ENCODE measurements at places on chromosomes 12 and 14. TPM values are rescaled to one million over a fixed set of nuclear protein-coding genes. Genes with fewer than 3 reads are reported as not detected.

The PPP1R36 gene
- 0.94 TPM for total RNA-seq

The ADCY4 gene
- 71.9 TPM for total RNA-seq

- DNase-seq, result no peak
Measured at GRCh38 chr14:77822307-77822706, 22.4 kb downstream of the ADCK1 start.

The LUM gene
- 130 TPM for total RNA-seq

DNA sequence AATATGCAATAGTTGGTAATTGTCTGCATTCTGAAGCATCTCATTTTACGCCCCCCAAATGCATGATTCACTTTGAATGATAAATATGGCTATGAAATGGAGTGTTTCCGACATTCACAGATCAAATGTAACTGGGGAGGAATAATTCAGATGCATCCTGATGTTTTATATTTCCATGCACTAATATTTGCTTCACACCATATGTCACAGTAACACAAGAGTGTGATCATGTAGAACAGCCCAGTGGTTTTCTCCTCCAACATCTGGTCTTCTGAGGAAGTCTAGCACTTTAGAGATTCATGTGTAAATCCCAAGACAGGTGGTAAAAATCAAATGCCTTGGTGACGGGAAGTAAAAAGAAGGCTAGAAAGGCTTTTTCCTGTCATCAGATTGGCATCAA is 273.1 kb downstream of the DIO2 start:
- DNase-seq, result no peak

DNA sequence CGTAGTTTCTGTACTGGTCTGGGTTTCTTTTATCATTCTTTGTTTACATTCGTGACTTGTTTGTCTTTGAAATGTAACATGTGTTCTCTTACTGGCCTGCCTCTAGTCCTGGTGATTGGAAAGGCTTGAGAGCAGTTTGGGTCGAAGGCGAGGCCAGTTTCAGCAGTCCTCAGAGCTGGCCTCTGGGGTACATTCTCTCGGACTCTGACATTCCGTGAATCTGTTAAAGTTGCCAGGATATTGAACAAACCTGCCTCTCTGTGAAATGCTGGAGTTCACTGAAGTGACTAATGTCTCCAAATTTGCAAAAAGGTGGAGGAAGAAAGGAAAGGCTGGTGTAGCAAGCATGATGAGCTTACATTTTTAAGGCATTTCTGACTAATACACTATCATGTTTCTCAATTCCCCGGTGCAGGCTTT is 1.5 kb downstream of the PLEKHA5 start:
- no peak for DNase-seq

DNA sequence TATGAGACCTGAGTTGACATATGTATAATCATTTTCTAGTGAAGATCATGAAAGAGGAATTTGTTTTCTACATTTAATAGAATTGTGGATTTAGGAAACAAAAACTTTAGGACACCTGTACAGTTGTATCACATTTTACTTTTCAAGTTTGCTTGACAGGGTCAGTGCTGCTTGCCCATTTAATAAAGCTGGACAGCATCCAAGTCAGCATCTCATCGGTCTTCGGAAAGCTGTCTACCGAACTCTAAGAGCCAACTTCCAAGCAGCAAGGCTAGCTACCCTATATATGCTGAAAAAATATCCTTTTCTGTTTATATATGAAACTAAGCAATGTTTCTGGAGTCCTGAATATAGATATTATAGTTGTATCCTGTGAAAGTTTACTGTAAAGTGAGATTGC is 52.3 kb downstream of the VEZT start:
- DNase-seq, result no peak

DNA sequence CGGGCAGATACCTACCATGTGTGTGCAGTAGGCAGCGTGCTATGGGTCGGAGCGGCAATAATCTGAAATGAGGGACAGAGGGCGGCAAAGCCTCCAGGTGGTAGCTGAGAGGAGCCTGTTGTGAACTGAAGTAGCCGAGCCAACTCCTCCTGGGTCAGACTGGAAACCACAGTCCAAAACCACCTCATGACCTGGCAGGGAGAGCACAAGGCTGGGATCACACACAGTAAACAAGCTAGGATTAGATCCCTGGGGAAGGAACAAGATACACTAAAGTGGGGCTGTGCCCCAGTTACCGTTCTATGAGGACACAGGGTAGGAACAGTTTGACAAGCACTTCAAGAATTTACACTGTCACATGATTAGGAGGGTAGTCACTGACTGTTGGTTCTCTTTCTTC is 49.0 kb downstream of the AREL1 start:
- DNase-seq, result no peak

GRCh38 chr14:101153691-101154090 is 250.2 kb upstream of the RTL1 start:
- DNase-seq, result no peak

DNA sequence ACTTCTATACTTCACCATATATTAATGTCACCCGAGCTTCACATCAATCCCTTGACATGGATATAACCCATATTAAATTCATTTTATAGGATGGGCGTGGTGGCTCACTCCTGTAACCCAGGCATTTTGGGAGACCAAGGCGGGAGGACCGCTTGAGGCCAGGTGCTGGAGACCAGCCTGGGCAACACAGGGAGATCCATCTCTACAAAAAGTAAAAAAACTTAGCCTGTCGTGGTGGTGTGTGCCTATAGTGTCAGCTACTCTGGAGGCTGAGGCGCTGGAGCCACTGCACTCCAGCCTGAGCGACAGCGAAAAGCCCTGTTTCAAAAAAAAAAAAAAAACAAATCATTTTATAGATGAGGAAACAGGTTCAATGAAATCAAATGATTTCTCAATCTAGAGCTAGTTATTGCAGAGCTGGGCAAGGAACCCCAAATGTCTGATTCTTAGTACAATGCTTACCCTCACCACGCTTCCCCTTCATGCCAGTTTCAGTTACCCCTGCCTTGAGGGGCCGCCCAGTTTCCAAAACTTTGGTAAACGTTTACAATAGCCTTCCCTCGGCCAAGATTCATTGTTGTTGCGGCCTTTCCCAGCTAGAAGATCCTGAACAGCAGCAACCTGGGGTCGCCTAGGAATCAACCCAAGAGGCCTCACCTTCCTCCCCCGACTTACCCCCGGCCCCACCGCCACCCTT is 751 bp downstream of the PSMB5 start:
- no peak for DNase-seq

DNA sequence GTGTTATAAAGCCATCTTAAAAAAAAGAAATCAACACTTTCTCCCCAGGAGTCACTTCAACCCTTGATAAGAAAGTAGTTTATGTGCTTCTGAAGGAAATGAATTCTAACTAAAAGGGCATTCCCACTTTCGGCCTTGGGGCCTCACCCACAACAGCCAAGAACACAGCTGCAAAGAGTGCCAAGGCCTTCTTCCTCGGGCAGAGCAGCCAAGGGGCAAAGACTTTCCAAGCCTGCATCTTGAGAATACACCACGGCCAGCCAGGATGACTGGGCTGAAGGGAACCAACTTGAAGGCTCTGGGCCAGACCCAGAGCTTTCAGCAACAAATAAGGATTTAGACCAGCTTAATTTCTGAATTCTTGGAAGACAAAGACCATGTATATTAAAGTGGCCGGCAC is 60.4 kb upstream of the FOXN3 start:
- no peak for DNase-seq

The PTPRR gene
- total RNA-seq, result 0.65 TPM

- no peak for DNase-seq
Measured at GRCh38 chr12:47751561-47751960, 7.1 kb downstream of the RAPGEF3 start.

DNA sequence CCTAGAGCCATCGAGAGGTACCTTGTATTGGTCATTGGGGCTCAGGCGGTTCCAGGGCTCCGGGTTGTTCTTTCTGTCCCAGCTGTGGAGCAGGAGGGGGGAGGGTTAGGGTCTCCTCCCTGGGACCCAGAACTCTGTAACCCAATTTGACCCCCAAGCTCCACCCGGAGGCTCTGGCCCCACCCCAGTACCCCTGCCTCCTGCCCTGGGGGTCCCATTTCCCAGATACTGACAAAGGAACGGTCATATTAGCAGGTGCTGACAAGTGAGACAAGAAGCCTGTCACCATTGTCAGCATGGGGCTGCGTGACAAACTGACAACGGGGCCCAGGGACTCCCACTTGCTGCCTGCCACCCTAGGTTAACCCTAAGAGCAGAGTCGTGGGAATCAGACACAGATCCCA is 6.2 kb downstream of the SHMT2 start:
- no peak for DNase-seq

GRCh38 chr12:59113831-59114615 is 193.7 kb upstream of the LRIG3 start:
- no peak for DNase-seq

DNA sequence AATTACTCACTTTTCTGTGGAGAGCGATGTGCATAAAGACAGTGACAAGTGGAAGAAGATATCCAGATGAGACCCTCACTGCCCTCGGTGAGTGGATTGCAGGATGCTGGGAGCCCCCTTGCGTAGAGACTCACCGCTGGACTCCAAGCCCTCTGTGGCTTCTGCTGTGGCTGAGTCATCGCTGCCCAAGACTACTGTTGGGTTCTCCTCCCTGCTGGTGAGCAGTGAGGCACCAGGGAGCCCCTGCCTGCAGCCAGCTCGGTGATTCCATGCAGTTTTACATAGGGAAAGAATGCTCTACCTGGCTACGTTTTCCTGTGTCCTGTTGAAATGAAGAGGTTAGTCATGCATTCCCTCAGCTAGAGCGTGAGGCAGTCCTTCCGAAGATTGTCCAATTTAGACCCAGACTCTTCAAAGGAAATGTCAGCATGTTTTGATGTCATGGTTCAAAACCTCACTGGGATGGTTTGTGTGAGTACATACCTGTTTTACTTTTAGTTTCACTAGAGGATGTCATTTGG is 28.2 kb downstream of the TRAF3 start:
- no peak for DNase-seq

GRCh38 chr12:95605087-95605486 is 53.8 kb upstream of the USP44 start:
- no peak for DNase-seq

DNA sequence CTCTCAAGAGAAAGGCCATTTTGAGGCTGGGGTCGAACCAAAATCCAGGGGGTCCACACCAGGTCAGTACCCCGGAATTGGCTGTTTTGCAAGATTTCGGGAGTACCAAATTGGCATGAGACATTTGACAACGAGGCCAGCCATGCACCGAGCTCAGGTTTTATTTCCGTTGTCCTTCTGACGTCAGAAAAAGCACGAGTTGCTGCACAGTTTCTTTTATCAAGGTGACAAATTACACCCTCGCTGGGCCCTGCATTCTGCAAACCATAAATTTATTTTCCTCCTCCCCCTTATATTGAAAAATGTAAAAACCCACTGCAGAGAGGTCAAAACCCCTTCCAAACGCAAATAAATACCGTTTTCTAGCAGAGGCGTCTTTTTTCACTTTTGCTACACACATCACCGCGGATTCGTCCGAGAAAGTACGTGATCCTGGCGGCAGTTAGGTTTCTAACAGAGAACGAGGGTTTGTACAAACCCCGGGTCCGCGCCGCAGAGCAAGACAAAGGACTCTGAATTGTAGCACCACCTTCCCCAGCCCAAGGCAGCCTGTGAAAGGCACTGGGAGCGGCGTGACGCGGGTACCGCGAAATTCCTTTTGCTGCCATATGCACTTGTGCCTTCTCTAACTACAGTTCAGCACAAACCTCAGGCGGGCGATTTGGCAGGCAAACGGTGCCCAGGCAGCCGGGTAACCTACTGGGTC is 1.8 kb downstream of the SLC38A1 start:
- peak; percentile 84 for DNase-seq

GRCh38 chr12:8699714-8700113 is 1.9 kb downstream of the RIMKLB start:
- no peak for DNase-seq

DNA sequence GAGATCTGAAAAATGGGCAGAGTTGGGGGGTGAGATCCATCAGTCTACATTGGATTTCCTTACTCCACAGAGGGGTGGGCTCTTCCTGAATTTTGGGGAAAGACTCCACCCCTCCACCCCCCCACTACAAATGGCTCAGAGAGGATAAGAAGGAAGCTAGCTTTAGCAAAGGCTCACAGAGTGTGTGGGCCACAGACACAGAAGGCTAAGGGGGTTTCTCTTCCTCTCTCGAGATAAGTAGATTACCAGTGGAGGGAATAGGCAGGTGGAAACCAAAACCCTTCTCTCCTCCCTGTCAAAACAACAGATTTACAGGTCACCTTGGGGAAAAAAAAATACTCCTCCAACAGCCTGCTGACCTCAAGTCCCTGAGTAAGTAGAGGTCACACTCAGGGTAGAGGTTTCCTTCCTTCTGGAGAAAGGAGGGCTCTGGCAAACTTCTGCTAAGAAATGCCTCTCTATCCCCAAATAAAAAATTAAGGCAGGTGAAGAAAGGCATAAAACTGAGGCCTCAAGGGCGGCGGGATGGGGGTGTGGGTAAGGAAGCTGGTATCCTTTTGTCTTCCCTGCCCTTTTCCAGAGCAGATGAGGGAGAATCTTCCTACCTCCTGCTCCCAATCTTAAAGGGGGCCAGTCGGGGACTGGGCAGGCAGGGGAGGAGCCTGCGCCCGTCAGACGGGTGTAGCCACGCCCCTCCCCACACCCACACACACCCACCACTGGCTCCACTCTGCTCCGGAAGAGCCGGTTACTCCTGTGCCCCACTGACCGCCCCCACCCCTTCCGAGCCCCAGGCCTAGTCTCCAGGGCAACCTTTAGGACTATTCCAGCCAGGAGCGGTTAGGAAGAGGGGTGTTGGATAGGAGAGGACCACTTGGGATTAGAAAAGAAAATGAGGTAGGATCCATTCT is 1.9 kb upstream of the BAZ2A start:
- DNase-seq, result peak; percentile 88

GRCh38 chr12:99427104-99427503 is 220.4 kb upstream of the GARIN6 start:
- DNase-seq, result no peak

- DNase-seq, result no peak
Measured at GRCh38 chr14:95137164-95137803, 20.0 kb downstream of the DICER1 start.

DNA sequence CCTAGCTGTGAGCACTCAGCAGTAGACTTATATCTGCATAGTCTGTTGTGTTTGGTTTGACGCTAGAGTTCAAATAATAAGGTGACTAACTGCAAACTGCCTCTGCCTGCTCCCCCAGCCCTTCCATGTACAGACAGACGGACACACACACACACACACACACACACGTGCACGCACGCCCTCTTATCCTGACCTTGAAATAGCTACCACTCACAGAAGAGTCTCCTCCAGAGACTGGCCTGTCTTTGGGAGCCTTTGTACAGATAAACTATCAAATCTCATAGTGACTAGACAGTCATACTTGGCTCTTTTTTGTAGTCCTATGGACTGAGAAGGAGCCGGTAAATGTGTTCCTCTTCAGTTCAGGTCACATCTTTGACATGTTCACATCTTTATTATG is 158.4 kb downstream of the FBXL14 start:
- DNase-seq, result no peak

- DNase-seq, result no peak
Measured at GRCh38 chr14:24110060-24110459, 4.5 kb upstream of the DCAF11 start.

DNA sequence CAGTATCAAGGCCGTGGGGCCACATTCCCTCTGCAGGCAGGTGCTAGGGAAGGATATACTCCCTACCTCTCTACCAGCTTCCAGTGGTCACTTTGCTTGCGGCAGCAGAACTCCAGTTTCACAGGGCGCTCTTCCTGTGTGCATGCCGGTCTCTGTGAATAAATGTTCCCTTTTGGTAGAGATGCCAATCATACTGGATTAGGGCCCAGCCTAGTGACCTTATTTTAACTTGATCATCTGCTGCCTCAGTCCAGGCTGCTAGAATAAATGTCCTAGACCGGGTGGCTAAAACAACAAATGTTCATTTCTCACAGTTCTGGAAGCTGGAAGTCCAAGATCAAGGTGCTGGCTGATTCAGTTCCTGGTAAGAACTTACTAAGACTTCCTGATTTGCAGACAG is 198.8 kb upstream of the TMEM132C start:
- no peak for DNase-seq

The MYF5 gene
- total RNA-seq, result not detected

The SERPINA9 gene
- total RNA-seq, result not detected

All from cardiac septum (tissue), 1 donor.